ENCODE measurements at places on chromosomes 7 and 10.

- DNase-seq: no peak
Measured at GRCh38 chr10:102815790-102816549, 21.2 kb downstream of the CYP17A1 start.

- no peak for DNase-seq
Measured at GRCh38 chr10:128848810-128849209, 618.2 kb upstream of the MGMT start.

- no peak for DNase-seq
Measured at GRCh38 chr10:89685936-89686335, 15.5 kb upstream of the KIF20B start.

DNA sequence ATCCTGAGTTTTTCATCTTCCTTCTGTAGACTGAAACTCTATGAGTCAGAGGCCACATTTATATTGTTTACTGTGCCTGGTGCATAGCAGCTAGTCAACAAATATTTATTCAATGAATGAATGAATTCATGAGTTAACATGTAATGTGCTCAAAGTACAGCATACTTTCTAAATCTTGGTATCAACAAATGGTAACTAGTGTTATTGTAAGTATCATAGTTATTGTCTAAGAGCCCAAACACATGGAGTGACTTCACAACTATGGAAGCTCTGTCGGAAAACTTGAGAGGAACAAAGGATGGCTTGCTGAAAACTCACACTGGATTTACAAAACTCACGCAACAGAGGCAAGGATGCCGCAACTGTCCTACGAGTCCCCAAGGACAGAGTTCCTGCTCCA is 35.9 kb downstream of the DENND2A start:
- DNase-seq: no peak

DNA sequence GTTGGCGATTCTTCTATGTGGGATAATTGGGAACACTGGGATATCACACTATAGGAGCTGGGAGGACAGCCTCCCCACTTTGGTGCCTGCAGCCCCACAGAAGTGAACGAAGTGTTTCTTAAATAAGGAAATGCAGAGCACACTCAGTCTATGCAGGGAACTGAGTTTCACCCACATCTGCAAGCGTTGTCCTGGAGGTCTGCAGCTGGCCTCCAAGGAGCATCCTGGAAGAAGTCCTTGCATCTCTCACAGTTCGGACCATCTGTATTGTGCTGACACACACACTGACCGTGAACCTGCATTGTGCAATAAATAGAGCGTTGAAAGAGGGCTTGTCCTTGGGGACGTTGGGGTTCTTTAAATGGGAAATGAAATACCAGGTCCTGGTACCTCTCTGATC is 25.8 kb downstream of the LAMB4 start:
- no peak for DNase-seq

DNA sequence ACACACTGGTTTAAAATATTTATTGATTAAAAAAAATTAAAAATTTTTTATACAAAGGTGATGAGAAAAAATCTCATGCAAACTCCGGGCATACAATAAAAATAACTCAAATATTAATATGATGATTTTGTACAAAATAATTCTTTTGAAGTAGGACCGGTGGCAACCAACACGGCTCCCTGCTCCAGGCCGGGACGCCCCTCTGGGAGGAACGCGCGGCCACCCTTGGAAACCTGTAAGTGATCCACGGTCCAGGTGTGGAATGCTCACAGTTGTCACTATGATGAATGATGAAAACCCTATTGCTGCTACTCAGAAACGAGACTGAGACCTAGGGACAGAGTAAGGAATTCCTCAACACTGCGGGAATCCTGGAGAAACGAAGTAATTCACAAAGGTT is 219.1 kb downstream of the TCERG1L start:
- DNase-seq: no peak

Measured in activated naive CD4-positive, alpha-beta T cell (primary cell).